ENCODE measurements at places on chromosomes 13 and 19.

DNA sequence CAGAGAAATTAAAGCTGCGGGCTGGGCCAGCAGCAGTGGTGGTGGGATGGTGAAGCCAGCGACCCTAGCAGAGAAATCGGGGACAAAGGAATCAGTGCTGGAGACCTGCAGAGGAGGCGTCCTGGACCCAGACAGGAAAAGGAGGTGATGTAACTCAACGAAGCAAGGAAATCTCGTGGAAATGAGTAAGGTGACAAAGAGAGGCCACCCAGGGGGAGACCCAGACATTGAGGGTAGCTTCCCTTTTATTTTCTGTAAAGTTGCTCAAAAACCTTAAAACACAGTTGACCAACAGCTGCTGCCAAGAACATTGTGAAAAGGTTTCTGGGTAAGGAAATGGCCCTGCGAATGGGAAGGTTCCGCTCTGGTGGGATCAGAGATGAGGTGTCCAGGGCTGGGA is 13.3 kb upstream of the RETN start:
- peak; percentile 55 for DNase-seq

- no peak for DNase-seq
These were observed 11.0 kb downstream of the TMEM272 start for GRCh38 chr13:51833980-51834379.

DNA sequence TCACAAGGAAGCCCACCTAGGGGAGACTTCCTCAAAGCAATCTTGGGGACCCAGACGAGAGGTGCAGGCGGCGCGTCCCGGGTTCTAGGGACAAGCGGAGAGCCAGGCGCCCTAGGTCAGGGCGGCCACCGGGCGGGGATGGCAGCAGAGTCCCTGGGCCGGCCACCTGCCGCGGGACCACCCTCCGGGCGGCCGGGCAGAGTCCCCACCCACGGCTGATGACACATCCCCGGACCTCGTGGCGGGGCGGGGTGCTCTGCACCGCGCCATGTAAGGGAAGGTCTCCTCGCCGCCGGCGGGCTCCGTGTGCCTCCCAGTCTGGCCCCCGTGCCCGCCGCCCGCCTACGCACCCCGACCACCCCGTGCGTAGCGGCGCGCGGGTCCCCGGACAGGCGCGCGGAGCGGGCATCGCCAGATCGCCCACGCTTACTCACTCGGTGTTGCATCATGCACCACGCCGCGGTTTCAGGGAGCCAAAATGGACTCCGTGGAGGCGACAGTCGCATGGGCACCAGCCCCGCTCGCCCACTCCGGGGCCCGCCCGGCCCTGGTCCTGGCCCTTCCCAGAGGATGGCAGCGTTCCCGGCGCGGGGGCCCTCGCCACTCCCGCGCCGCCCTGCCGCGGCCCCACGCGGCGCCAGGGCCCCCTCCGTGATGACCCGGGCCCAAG is 643 bp downstream of the SLC7A1 start:
- peak; percentile 46 for DNase-seq

DNA sequence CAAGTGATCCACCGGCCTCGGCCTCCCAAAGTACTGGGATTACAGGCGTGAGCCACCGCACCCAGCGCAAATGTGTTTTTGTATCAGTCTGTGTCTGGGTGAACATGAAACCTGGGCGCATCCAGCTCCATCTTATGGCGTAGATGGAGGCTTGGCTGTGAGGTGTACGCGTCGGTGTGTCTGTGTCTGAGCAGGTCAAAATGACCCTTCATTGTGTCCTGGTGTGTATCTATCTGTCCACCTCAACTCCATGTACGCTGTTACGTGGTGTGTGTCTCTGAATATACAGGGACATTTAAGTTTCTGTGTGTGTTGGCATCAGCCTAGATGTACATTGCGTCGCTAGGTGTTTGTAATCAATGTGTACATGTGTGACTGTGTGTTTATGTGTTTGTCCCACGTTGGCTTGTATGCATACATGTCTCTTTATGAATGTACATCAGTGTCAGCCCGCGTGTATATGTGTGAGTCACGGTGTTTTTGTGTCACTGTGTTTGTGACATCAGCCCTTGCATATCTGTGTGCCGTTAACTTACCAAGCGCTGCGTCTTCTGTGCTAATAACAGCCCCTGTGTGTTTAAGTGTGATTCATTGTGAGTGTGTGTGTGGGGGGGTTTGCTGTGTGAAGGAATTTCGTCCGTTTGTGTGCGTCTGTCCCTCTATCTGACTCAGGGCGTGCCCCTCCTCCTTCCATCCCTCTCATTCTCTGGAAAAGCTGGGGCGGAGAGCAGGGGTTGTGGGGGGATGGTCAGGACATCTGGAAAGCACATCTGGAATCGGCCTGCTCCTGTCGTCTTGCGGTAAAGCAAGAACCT is 6.4 kb downstream of the AXL start:
- peak; percentile 99 for DNase-seq

Measured in kidney capillary endothelial cell (primary cell).